ENCODE measurements at places on chromosomes 5 and 9. TPM values are rescaled to one million over a fixed set of nuclear protein-coding genes. Genes with fewer than 3 reads are reported as not detected.

LRRC70 gene
- polyA plus RNA-seq: 4.9 TPM

SCGB3A2 gene
- polyA plus RNA-seq: not detected

IRGM gene
- 1.0 TPM for polyA plus RNA-seq

IRX2 gene
- polyA plus RNA-seq: 27.0 TPM

IPO11 gene
- 39.8 TPM for polyA plus RNA-seq

IFNK gene
- not detected for polyA plus RNA-seq

All from renal cortex interstitium (tissue), 15 donors.